EL (cell line): ENCODE measurements at places on chromosomes 12 and 14.

- peak; percentile 94 for DNase-seq
Measured at GRCh38 chr12:124745891-124746570, 117.6 kb downstream of the SCARB1 start.

DNA sequence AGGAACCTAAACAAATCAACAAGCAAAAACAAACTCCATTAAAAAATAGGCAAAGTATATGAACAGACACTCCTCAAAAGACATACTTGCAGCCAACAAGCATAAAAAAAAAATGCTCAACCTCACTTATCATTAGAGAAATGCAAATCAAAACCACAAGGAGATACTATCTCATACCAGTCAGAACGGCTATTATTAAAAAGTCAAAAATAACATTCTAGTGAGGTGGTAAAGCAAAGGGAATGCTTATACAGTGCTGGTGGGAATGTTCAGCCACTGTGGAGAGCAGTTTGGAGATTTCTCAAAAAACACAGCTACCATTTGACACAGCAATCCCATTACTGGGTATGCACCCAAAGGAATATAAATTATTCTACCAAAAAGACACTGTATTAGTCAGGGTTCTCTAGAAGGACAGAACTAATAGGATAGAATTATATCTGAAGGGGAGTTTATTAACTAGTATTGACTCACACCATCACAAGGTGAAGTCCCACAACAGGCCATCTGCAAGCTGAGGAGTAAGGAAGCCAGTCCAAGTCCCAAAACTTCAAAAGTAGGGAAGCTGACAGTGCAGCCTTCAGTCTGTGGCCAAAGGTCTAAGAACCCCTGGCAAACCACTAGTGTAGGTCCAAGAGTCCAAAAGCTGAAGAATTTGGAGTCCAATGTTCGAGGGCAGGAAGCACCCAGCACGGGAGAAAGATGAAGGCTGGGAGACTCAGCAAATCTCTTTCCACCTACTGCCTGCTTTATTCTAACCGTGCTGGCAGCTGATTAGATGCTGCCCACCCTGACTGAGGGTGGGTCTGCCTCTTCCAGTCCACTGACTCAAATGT is 101.6 kb upstream of the KRAS start:
- peak; percentile 61 for DNase-seq

DNA sequence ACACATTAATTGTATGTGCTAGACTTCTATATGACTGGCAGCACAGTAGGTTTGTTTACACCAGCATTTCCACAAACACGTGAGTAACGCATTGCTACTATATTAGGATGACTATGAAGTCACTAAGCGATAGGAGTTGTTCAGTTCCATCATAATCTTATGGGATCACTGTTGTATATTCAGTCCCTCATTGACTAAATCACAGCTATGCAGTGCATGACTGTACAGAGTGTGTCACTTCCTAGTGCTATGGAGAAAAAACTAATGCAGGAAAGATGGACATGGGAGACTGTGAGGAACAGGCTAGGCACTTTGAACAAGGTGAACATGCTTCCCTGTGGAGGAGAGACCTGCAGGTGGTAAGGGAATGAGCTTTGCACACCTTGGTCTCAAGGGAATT is 259.8 kb downstream of the NUAK1 start:
- no peak for DNase-seq

GRCh38 chr14:95891742-95892141 is 15.1 kb downstream of the TUNAR start:
- DNase-seq: peak; percentile 91

- peak; percentile 9 for DNase-seq
Measured at GRCh38 chr12:8157484-8158198, 826 bp downstream of the ZNF705A start.

DNA sequence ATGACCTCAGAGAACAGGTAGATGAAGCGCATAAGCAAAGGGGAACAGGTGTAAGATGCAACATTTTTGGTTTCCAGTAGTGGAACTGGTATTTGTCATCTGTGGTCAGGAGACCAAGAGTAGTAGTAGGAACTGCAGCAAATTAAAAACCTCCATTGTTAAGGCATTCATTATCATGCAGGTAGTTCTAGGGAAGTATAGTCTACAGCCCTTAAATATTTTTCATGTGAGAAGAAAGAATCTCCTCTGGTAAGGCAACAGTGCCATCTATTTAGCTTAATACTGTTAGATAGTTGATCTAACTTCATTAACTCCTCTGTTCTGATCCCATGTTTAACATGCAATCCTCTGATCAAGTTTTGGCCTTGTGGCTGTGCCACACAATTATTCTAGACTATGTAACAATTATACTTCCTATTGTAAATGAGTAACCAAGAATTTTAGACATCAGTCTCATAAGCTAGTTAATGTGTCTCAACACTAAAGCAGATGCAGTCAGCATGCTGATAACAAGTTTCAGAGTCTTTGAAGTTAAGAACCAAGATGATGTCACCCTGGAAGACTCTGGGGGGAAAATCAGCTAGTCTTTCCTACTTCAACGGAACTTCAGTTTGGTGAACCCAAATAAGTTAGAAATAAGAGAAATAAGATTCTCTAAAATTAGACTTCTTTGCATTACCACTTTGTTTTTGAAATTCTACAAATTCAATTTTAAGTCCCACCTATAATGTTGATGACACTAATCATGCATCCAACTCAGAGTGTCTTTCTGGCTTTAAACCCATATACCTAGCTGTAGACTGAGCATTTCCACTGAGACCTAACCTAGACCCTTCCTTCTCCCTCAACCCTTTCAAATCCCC is 70.9 kb downstream of the STXBP6 start:
- DNase-seq: peak; percentile 24

- peak; percentile 34 for DNase-seq
Measured at GRCh38 chr14:100850841-100851585, 25.1 kb downstream of the MEG3 start.
